GM12892 (cell line): ENCODE measurements at places on chromosomes 7 and 10.

DNA sequence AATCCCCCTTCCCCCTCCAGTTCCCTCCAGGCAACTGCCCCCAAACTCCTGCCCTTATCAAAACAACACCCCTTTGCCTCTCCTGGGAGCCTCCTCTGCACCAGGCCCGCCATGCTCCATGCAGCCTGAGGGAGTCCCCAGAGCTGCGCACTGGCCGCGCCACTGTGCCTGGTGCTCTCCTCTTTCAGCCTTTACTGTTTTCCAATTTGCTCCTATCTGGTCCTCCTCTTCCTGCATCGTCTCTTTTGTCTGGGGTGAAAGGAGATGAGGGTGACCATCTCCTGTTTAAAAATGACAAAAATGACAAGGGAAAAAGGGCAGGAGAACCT lies 165.8 kb upstream of the ADCY1 start:
- no peak for DNase-seq

GRCh38 chr7:128035712-128036111 lies 4.5 kb upstream of the LRRC4 start:
- no peak for DNase-seq

DNA sequence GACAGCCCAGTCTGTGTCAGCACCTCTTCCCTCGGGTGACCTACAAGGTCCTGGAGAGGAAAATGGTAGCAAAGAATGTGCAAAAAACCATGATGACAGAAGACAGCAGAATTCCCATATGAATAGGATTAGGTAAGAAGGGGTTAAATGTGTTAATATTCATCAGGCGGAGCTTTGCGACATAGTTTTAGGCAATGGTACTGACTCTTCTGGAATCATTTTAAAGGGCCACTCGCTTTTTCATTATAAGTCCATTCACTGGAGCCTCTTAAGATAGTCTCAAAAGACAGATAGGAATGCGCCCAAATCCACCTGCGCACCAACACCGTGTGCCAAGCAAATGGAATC lies 38.2 kb downstream of the DLG5 start:
- DNase-seq: no peak

DNA sequence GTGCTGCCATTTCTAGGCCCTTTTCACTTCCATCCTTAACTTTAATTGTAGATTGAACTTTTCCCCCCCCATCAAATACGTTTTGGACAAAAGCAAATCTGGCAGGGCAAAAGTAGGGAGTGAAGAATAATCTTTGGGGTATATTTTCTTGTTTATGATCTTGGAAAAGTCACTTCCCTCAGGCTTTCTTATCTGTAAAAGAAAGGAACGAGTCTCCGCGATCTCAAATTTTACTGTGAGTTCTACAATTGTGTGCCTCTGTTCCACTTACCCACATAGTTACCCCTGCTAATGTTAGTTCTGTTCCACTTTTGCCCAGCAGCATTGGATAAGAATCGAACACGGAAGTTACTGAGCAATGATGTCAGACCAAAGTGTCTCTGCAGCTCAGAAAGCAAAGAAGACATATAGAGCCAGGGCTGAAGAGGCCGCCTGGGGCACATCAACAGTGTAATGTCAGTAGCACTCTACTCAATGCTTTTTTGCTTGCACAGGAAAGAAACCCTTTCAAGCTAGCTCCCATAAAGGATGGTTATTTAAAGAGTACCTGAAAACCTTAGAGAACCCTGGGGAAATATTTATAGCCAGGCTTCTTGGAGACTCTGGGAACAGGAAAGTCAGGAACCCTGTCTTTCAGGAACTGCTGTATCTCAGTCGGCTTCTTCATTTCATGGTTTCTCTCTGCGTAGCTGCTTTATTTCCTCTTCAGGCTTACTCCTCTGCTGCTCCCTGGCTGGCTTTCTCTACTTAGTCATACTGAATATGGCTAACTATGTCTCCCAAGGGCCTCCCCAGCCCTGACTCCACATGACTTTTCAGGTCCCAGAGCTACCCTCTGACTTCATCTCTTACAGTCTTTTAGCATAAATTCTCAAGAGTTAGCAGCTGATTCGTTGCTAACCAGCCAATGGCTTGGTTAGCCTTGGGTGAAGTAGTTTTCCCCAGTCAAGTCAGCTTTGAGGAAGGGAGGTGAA lies 123.7 kb upstream of the FAM3C start:
- no peak for DNase-seq

DNA sequence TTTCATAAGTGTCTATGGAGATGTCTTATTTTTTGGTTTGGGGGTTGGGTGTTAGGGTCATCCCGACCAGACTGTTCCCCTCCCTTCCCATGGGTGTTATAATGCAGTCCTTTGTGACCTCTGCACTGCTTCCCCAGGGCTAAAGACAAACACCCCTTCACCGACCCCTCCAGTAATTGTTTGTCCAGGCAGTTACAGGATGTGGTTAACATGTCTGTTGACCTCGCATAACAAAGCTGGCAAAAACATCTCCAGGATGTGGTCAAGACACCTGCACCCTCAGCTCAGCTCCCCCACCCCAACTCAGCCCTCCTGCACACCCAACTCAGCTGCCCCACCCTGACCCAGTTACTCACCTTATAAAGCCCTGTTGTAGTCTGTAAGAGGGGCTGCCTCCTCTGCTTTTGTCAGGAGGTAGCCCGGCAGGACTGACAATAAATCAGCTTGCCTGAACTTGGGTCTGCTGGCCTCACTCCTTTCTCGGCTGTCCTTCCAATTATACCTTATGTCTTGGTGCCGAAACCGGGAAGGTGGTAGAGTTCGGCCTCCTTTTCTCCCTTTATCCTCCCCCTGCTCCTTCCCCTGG lies 102.2 kb downstream of the ZNF92 start:
- DNase-seq: peak; percentile 11
